ENCODE measurements at places on chromosomes 16 and 17.

DNA sequence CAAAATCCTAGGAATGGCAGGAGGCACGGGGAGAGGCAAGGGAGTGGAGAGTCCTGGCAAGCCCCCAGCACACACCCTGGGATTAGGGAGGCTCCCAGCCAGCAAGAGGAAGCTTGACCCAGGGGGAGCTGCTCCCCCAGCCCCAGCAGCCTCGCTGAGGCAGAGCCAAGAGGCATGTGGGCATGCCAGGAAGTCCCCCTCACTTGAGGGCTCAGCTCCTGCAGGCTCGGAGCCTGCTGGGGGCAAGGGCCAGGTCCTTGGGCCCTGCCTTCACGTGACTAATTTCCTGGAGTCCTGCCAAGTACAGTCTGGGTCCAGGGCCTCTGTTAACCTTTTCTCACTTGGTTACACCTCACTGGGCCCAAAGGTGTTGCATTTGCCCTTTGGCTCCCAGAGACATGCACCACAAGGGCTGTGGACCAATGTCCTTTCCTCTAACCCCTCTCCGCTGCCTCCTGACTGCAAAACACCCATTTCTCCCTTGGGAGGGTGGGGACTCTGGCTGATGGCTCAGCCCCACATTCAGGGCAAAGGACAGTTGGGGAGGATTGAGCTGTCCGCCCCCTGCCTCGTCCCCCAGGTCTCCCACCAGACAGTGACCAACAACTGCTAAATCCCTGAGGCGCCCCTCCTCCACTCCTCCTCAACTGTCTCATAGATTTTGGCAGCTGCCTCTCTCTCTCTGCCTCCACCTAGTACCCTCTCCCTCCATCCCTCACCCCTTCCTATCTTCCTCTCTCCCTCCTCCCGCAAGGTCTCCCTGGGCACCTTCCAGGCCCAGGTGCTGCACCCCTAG lies 4.4 kb upstream of the SLC47A2 start:
- DNase-seq, result no peak

DNA sequence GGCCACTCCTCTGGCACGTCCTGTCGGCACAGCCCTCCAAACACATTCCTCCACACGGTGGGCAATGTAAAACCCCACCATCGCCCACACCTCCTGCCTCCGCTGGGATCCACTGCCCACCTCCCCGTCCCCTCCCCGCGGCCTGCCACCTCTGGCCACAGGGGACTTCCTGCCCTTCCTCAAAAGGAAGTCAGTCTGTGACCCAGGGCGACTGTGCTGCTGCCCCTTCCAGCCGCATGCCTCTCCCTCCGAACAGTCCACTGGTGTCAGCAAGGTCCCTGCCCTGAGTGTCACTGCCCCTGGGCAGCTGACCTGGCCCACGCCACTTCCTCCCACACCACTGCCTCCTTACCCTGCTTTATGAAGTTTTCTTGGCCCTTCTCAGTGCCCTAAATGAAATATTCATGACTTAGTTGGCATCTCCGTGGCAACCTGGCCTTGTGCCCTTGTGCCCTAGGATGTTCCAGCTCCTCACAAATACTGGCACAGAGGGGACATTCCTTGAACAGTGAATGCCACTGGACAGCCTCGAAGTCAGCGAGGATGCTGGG lies 2.0 kb downstream of the PLD6 start:
- DNase-seq, result no peak

GRCh38 chr16:23137818-23138217 lies 11.4 kb downstream of the USP31 start:
- DNase-seq, result no peak

DNA sequence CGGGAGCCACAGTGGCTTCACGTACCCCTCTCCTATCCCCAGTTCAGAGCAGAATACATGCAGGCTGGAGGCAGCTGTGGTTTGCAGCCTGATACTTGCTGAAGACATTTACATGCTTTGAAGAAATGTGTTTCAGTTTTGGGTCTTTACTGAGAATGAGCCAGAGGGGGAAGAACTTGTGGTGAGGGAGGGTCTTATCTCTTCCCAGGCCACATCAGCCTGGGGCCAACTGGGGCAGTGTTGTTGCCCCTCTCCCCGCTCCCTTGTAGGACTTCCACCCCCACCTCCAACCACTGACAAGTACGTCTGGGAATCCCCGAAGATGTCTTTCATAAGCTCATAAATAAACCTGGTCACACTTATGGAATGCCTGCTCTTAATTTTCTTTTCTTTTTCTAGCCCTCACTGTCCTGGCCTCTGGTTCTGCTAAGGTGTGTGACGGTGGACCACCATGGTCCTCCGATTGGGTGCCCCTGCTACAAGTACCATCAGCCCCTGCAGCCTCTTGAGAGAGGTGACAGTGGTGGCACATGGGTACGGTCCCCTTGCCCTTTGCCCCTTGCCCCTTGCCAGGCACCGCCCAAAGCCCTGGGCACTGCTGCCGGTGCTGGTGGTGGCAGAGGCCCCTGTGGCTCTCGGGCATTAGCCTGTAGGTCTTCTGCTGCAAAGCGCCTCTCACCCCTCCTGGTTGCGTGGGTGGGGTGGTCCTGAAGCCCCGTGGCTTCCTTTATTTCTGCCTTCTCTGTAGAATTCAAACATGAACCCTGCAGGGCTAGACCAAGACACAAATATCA lies 144.8 kb upstream of the RPH3AL start:
- no peak for DNase-seq

- DNase-seq, result no peak
Measured at GRCh38 chr17:9971991-9972390, 66.9 kb upstream of the RCVRN start.

DNA sequence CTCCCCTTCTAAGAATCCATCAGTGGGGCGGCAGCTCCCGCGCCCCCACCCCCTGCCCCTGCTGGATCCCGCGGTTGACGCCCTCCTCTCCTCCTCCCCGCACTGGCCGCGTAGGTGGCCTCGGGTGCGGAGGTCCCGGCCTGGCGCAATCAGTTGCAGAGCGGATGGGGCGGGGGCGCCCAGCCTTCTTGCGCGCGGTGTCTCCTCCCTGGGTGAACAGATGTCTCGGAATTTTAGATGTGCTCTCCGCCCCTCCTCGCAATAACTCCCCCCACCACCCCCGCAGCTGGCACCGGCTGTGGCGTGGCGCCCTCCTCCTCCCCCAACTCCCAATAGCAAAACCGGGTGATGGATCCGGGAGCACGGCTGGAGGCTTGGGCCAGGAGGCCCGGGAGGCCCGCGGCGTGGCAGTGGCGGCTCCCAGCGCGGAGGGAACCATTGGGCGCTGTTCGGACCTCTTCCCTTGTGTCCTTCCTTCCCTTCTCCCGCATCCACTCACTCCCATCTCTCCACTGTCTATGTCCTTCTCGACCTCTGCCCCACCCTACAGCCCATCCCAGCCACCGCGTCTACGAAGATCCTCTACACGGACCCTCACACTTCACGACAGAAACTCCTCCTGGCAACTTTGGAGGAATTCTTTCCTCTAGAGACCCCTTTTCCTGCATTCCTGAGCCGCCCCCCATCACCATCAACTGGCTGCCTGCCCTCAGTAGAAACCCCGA lies 11.0 kb downstream of the NEUROD2 start:
- DNase-seq, result no peak

DNA sequence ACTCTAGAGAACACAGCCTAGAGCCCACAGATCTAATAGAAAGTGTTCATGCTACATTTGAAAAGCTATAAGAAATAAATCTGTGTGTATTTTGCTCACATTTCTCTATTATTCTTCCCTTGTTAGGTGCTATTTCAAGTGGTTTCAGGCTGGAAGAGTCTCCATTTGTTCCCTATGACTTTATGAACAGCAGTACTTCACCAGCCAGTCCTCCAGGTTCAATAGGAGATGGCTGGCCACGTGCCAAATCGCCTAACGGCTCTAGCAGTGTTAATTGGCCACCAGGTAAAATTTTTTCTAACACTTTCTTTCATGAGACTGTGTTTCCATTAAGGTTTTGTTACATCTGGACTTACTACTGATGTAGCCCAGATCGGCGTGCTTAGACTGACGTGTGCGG lies 30.7 kb upstream of the SLC5A11 start:
- no peak for DNase-seq

GRCh38 chr16:78399384-78399783 lies 299.9 kb downstream of the WWOX start:
- DNase-seq, result no peak

- DNase-seq, result no peak
Measured at GRCh38 chr17:43319293-43320124, 79.3 kb upstream of the ARL4D start.

- no peak for DNase-seq
Measured at GRCh38 chr17:72512649-72513556, 392.1 kb downstream of the SOX9 start.

DNA sequence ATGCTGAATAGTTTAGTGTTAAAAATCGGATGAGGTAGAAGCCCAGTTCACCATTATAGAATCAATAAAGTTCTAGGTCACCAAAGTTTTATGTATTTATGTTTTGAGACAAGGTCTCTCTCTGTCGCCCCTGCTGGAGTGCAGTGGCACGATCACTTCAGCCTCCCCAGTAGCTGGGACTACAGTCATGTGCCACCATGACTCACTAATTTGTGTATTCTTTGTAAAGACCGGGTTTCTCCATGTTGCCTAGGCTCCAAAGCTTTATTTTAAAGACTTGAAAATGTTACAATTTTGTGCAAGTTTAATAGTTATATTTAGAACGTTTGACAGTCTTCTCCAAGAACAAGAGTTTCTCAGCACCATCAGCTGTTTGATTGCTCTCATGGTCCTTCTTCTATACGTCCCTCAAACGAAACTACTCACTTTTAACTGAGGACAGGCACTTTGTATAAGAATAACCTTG lies 32.1 kb downstream of the NDE1 start:
- DNase-seq, result no peak

DNA sequence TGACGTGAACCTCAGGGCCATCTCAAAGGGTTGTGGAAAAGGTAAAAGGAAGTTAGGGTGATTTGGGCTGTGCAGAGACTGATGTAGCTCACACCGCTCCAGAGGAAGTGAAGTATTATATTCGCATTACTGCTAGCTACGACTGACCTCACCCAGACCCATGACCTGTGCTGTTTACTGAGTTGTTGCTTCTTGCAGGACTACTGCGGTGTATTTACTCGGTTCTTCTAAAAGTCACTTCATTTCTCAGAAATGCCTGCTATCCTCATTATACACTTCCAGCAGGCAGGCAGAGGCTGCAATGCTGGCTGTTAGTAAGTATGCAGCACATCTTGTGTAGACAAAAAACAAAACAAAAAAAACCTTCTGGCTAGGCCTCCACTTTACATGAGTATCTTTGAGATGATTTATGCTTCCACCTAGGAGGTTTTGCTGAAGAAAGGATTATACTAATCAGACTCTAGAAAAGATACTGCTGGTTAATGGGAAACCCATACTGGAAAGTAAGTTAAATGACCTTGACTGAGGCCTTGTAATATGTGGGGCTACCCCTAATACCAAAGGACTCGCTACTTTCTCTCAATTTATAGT lies 76.0 kb downstream of the CREBBP start:
- no peak for DNase-seq

GRCh38 chr16:15874745-15875314 lies 13.6 kb downstream of the CEP20 start:
- no peak for DNase-seq

DNA sequence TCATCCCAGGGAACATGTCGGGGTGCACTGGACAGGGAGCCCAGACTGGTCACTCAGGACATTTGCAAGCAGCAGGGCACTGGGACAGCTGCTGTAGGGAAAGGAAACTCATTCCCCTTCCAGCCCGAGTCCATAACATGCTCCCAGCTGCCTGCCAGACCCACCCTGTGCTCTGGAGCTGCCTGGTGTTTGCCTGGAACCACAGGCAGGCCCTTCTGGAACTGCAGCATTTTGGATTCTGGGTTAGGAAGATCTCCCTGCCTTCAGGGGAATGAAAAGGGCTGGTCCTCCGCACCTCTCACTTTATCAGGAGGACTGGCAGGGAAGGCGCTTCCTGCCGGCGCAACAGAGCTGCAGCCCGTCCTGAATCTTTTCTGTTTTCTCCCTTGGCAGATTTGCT lies 41.2 kb downstream of the MEAK7 start:
- no peak for DNase-seq

DNA sequence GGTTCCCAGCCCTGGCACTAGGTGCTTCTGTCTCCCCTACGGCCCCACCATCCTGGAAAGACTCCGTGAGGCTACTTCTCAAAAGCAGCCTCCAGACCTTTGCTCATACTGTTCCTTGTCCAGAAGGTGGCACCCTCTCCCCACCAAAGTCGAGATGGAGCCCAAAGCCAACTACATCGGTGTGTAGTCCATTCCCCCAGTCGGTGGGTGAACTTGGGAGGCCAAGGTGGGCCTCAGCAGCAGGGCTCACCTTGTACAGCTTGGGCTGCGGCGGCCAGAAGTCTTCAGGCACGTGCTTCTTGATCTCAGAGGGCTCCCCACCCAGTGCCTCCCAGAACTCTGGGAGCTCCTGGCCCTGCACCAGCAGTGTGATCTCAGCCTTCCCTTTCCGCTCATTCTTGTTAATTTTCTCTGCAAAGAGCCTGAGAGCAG lies 10.2 kb downstream of the FLII start:
- peak; percentile 43 for DNase-seq

GRCh38 chr16:68116256-68116867 lies 31.2 kb downstream of the NFATC3 start:
- DNase-seq, result no peak

- no peak for DNase-seq
Measured at GRCh38 chr17:75144816-75145512, 9.3 kb downstream of the JPT1 start.
